ENCODE measurements at places on chromosomes 5 and 9.

DNA sequence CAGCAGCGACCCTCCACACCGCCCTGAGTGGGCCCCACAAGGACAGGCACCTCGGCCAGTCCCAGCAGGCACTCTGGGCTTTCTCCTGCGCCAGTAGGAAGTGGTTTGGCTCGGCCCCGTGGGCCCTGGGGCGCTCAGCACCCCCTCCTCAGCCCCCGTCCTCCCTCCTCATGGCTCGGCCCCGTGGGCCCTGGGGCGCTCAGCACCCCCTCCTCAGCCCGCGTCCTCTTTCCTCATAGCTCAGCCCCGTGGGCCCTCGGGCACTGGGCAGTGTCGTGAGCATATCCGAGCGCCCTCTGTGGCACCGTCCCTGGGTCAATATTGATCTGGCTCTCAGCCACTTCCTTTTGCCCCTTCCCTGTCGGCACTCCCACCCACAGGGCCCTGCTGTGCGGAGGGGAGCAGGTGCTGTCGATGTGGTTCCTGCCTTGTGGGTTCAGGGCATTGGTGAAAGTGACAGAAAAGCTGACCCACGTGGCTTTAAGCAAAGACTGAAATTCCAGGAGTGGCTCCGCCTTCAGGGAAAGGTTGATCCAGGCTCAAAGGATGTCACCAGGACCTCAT, 5.5 kb upstream of the SCGB3A1 start:
- DNase-seq = no peak

DNA sequence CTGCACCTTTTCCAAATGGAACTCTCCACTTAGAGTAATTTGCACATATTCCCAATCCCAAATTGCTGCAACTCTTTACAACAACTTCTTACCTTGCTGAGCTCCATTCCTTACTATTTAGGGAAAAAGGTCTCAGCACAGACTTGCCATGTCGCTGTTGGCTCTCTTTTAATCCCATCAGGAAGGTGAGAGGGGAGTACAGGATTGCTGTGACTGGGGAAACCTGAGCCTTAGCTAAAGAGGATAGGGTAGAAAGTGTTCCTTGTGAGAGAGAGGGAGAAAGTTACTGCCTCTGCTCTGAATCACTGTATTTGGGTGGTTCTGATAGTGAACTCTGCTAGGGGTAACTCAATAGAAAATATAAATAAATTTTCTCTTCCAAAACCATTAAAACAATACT, 43.7 kb upstream of the GABRA1 start:
- no peak for DNase-seq

DNA sequence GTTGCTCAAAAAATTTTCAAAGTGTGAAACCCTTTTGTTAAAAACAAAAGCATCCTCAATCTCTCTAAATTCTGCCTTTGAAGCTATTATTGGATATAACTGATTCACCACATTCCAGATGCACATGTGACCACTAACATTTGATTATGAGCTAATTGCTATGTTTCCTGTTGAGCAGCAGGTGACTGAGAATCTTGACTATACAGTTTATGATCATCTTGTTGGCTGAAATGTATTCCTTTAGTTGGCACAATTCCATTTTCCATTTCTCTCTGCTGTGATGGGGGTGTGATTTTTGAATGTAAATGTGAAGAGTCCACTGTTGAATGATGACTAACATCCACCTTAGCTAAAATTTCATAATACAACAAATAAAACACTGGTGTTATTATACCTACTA, 10.7 kb downstream of the LYSMD3 start:
- no peak for DNase-seq

GRCh38 chr5:102749416-102750030, 5.6 kb upstream of the PAM start:
- DNase-seq = no peak

DNA sequence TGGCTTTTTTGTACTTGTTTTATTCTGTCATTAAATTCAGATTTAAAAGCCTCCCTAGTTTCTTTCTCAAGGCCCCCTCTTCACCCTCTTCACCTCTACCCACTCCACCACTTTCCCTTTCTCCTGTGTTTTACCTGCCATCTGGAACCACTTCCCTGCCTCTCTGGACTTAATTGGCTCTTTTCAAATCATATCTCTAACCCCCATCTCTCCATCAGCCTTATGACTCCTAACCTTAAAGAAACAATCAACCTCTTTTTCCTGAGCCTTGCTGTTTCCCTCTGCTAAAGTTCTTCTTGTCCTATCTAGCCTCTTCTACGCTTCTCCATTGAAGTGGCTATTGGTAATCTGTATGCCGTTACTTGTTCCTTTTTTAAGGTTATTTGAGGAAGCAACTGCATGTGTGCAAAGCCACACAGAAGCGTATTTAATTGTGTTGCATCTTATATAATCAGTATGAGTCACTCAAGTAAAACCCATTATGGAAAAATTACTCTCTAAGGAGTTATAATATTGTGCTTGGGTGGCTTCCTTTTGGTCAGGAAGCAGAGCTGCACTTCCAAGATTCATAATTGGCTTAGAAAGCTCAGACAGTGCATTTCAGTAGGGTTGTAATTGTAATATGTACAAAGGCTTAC, 653.6 kb upstream of the ITGA1 start:
- no peak for DNase-seq

DNA sequence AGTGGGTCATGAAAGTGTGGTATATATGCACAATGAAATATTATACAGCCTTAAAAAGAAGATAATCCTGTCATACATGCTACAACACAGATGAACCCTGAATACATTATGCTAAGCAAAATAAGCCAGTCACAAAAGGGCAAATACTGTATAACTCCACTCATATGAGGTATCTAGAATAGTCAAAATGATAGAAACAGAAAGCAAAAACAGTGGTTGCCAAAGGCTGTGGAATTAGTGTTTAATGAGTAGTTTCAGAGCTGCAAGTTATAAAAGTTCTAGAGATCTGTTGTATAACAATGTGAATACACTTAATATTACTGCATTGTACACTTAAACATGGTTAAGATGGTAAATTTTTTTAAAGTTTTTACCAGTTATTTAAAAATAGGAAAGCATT, 135.0 kb downstream of the OXCT1 start:
- no peak for DNase-seq

DNA sequence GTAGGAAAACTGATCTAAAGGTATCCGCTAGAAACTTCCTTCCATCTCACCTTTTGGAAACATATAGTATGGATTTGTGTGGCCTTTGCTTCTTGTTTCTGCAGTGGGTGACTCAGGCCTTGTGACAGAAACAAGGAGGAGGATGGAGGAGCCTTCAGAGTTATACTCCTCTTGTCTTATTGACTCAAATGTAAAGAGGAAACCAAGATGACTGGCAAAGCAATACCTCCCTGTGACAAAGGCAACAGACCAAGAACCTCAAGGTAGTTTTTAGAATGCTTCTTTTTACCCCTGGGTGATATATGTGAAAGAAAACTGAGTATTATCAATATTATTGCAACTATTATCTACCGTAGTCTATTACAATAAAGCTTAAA, 123.3 kb upstream of the SLIT3 start:
- DNase-seq = no peak
